ENCODE measurements at places on chromosomes 13 and 19.

GRCh38 chr13:20482275-20482761 is 43.3 kb downstream of the CRYL1 start:
- no peak for DNase-seq

DNA sequence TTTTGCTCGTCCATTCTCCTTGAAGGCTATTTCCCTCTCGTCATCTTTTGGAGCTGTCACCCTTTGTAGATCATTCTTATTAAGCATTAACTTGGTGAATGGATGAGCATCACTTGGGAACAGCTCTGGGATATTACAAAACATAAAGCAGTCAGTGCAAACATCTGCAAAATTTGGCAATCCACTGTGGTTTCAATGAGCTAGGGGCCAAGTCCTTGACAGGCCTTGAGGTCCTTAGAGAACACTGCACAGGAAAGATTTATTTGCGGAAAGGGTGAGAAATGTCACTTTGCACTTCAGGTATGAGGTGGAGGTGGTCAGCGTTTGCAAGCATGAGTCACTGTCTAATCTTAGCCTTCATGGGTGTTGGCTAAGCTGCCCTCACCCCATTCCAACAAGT is 239.7 kb upstream of the MAB21L1 start:
- no peak for DNase-seq

DNA sequence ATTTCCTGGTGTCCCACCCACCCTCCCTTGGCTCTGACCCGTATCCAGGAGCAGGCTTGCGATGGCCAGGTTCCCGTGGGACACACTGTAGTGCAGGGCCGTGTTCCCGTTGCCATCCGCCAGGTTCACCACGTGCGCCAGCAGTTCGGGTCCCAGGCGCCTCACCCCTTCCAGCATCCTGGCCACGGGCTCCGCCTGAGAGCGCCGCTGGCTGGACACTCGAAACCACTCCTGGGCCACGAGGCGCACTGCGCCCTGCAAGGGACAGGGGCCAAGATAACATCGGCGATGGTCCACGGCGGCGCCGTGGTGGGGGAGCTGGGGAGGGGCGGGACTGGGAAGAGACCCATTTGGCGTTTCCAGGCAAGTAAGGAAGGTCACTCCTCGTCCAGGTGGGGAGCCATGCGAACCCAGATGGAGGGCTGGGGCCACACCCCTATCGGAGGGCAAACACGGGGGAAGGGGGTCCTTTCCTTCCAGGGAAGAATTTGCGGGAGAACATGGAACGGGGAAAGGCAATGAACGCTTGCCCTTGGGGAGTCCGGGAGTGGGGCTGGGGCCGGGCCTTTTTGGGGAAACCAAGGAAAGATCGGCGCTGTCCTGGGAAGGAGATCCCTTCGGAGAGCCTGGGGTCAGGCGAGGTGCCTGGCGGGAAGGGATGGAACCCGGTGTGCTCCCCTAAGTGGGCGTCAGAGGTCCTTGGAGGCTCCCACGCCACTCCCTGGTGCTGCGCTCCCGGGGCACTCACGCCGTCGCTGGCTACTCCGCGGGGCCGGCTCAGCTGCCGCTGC is 9.9 kb downstream of the KANK3 start:
- no peak for DNase-seq

DNA sequence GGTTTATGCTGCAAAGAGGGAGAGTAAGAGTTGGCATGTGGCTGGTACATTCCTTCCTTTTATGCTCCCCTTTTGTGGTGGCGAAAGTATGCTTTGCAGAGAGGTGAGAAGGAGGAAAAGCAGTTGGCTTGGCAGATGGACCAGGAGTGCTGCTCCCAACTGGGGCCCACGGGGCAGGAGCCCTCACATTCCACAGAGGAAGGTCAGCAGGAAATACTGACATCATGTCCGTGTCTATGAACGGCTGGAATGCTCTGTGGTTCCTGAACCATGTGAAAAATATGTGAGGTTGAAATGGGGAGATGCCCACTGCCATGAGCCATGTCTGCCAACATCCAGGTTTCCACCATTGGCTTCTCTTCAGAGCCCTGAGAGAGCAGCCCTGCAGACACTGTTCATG is 33.3 kb upstream of the GAS6 start:
- DNase-seq = no peak

GRCh38 chr13:73966331-73966730 is 167.9 kb downstream of the KLF12 start:
- DNase-seq = no peak

- DNase-seq = no peak
Measured at GRCh38 chr19:49403404-49404187, 15.5 kb downstream of the KASH5 start.

- no peak for DNase-seq
Measured at GRCh38 chr19:19486343-19487076, 28.8 kb downstream of the TSSK6 start.

- no peak for DNase-seq
Measured at GRCh38 chr13:50484472-50485113, 358.9 kb downstream of the DLEU7 start.

GRCh38 chr13:29532116-29532515 is 63.4 kb downstream of the SLC7A1 start:
- DNase-seq = no peak

DNA sequence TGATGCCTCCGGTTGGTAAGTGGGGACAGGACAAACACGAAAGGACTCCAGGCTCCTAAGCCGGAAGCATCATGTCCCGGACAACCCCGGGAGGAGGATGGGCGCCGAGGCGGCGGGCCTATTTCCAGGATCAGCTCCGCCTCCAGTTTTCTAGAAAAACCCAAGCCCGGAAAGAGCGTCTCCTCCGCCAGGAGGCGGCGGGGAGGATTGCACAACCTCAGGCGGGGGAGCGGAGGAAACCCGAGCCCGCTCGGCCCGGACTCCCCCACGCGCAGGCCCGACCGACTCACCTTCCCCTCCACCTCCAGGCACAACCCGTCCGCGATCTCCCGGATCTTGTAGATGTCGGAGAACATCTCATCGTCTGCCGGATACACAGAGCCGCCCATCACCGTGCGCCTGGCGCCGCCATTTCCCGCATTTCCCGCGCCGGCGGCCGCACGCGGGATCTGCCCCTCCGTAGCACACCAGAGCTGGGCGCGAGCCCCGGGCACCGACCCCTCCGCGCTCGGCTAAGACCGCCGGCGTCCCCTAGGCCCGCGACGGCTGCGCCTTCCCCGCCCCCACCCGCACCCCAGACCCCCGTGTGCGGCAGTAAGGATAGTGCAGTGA is 455 bp downstream of the TPT1 start:
- peak; percentile 86 for DNase-seq

GRCh38 chr13:30340331-30341250 is 33.2 kb upstream of the KATNAL1 start:
- no peak for DNase-seq

GRCh38 chr19:2355168-2356035 is 4.7 kb upstream of the TMPRSS9 start:
- DNase-seq = no peak

DNA sequence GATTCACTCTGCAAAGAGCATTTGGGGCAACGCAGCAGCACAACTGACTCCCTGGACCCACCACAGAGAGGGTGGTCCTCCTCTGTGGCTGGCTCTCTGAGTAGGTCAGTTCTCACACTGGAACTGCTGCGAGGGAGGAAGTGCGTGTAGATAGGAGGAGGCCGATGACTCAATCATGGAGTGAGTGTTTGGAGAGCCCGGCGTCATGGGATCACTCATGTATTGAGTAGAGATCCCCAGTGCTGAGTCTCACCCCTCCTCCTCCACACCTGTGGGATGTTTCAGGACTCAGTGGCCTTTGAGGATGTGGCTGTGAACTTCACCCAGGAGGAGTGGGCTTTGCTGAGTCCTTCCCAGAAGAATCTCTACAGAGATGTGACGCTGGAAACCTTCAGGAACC is 8.9 kb downstream of the ZNF101 start:
- no peak for DNase-seq

DNA sequence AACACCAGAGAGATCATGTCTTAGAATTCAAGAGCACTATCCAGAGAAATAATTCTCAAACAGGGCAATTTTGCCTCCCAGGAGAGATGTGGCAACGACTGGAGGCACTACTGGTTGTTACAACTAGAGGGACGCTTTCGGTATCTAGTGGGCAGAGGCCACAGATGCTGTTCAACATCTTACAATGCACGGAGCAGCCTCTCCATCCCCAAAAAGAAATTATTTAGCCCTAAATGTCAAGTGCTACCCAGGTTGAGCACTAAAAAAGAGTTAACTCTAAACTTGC is 78.6 kb downstream of the ABCC4 start:
- DNase-seq = no peak

DNA sequence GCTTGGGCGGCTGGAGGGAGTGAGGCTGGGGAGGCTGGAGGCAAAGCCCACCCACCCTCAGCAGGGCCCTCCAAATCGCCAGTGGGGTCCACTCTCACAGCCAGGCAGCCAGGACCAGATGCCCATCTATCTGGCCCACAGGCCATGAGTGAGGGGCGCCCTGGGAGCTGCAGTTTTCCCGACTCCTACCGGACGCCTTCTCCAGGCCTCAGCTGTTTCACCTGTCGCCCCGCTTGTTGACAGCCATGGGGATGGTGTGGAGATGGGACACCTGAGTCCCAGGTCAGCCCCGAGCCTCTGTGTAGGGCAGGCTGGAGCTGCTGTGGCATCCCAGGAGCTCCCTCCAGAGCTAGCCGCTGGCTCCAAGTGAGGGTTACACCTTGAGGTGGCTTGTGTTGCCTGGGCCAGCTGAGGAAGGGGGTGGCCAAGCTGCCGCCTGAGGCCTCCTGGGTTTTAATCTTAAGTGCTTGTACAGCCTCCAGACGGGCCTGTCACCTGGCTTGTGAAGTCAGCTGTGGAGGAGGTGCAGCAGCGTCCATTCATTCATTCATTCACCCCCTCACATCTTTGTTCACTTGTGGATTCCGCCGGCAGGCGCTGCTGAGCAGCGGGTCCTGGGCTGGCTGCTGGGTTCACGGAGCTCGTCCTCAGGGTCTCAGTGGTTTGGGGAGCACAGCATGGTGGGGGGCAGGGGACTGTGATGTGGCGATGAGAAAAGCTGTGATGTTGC is 52.0 kb downstream of the COMP start:
- no peak for DNase-seq

DNA sequence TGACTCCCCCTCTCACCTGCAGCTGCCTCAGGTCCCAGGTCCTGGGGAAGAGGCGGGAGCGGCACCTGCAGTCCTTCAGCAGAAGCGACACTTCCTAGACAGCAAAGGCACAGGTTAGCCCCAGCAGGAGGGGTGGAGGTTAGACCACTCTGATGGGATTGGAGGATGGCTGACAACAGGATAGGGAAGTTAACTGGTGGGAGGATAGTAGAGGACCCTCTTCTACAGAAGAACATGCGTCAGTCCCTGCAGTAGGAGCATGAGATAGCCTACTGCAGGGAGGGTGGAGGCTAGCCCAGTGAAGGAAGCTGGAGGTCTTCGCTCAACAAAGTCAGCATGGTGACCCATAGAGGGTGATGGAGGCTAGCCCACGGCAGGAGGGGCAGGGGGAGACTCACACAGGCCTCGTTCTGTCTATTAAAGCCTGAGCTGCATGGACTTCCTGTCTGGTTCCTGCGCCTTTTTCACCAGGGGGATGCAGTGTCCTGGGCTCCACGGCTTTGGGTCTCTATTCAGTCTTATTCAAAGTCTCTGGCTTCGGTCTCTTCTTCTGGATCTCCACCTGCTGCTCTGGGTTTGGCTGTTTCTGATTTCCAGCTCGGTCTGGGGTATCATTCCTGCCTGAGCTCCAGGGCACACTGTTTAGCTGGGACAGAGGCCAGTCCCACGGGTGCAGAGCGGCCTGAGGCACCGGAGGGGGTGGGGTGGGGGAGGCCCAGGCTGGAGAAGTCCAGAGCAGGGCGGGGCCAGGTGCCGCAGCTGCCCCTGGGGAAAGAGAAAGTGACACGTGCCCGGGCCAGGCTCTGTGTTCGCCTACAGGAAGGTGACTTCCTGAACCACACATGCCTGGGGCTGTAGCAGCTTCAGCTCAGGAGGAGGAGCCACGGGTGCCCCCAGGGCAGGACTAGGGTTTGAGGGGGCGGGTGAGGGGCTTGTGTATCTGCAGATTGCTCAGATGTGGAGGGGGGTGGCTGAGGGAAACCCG is 7.3 kb downstream of the IFNL3 start:
- DNase-seq = no peak

DNA sequence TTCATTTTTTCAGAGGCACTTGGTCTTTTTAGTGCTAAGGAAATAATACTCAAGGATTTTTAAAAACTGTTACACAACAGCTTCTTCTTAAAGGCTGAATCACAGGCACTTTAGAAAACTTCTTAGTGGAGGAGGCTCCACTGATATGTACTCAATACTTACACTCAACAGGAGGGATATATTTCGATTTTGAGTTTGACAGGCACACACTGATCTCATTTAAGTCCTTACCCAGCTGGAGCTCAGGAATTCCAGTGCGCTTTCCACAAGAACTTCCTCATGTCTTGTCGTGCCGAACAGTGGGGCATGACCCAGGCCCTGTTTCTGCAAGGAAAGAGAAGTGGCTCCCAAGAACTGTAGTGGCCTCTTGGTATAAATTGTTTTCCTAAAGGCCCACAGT is 103.8 kb downstream of the RGCC start:
- DNase-seq = no peak

DNA sequence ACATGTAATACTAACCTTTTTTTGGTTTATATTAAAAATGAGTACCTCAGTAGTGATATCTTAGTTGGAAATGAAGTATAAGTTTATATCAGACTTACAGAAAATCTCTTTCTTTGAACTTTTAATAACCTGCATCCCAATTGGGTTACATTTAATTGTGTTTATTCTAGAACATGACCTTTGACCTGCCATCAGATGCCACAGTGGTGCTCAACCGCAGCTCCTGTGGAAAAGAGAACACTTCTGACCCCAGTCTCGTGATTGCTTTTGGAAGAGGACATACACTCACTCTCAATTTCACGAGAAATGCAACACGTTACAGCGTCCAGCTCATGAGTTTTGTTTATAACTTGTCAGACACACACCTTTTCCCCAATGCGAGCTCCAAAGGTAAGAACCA is 12.4 kb downstream of the LAMP1 start:
- no peak for DNase-seq

- no peak for DNase-seq
Measured at GRCh38 chr19:30811397-30812098, 439.4 kb downstream of the ZNF536 start.

GRCh38 chr19:48090281-48090802 is 20.3 kb downstream of the PLA2G4C start:
- DNase-seq = no peak

GRCh38 chr13:57633141-57633949 is 1.8 kb downstream of the PCDH17 start:
- peak; percentile 20 for DNase-seq

- DNase-seq = no peak
Measured at GRCh38 chr19:41876847-41877832, at the start of gene CD79A. CD79A (plus strand) TSS chr19:41877279; CDS start chr19:41877305, 26 bp downstream.

GRCh38 chr19:53057904-53058580 is 13.5 kb downstream of the ERVV-2 start:
- DNase-seq = no peak
